IMR-90 (cell line): ENCODE measurements at places on chromosomes 1 and 21.

GRCh38 chr1:45753248-45754037 is 3.0 kb upstream of the IPP start:
- DNase-seq: no peak

DNA sequence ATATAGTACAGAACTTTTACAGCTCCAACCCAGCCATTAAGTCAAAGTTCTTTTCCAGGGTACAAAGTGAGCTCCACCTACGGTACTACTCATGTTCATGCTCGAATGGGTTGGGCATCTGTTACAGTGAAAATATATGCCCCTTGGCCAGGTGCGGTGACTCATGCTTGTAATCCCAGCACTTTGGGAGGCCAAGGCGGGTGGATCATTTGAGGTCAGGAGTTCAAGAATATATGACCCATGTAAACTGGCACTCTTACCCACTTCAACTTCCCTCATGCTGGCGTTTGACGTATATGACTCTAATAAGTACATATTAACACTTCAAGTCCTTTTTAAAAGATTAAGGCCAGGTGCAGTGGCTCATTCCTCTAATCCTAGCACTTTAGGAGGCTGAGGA is 71.3 kb upstream of the PKN2 start:
- DNase-seq: no peak

DNA sequence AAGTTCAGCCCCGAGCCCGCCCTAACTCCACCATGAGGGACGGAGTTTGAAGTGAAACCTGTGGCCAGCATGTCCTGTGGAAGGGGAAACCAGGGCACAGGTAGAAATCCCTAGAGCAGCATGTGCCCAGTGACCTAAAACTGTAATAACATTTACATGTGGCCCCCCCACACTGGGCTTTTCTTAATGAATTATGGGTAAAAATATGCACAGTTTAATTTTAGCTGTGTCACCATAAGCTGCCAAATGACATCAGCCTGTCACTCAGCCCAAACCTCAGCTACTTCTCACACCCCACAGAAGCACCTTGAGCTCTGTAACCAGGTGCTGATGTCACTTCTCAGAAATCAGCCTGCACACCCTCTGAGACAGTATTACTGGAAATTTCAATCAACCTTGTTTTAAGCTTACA is 50.0 kb upstream of the SLC19A1 start:
- no peak for DNase-seq

DNA sequence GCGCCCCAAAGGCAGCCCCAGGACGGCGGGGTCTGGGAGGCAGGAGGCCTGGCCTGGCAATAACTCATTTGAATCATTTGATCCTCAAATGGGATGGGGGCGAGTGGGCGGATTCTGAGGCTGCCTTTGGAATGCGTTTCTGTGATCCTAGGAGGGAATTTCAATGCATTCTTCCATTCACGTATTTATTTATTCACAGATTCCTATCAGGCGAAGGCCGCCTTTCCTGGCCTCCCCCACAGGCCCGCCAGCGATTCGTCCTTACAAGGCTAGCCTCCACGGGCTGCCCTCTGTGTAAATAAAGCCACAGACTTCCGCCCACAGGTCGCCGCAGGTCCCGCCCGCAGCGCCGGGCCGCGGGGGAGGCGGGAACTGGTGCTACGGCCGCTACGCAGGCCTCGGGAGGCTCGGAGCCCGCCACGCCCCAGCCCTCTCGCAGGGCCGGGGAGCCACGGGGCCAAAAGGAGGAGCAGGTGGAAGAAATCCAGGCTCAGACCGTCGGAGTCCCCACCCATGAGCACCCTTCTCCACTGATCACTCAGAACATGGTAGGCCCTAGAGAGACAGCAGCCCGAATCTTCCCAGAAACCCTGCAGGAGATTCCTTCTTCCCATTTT is 31.3 kb upstream of the JUN start:
- peak; percentile 97 for DNase-seq

DNA sequence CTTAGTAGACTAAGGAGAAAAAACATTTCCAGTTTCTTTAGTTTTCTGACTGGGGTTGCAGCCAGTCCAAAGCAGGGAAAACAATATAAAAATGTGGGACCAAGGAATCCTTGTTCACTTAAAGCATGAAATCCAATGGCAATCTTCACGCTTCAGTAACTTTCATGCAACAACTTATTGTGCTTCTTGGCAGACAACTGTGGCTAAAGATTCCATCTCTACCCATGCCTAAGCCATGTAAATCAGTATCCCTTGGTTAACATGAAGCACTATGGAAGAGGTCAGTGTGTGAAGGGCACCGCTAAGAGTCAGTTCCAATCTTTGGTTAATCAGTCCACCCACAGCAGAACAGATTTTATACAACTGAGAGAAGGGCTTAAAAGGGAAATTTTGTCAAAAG is 201.8 kb upstream of the GREM2 start:
- DNase-seq: no peak

GRCh38 chr1:200951016-200951415 is 56.3 kb downstream of the INAVA start:
- peak; percentile 7 for DNase-seq

- peak; percentile 13 for DNase-seq
Measured at GRCh38 chr1:14113841-14114567, 414.0 kb downstream of the PRDM2 start.

GRCh38 chr21:10273196-10273595 is 248.2 kb upstream of the TPTE start:
- no peak for DNase-seq

DNA sequence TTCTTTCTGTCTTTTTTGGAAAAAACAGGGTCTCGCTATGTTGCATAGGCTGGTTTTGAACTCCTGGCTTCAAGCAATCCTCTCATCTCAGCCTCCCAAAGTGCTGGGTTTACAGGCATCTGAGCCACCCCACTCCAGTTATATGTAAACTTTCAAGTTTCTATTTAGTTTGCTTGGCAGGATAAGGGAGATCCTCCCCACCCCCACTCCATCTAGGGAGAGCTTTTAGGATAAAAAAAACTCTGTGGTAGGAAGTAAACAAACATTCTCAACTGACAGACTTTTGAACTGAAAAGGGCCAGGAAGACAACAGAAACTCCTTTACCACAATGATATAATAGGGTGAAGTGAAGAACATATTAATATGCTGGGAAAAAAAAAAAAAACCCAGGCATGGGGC is 41.0 kb upstream of the ZNF326 start:
- DNase-seq: no peak

GRCh38 chr1:147377263-147378246 is 135.1 kb downstream of the CHD1L start:
- DNase-seq: no peak

DNA sequence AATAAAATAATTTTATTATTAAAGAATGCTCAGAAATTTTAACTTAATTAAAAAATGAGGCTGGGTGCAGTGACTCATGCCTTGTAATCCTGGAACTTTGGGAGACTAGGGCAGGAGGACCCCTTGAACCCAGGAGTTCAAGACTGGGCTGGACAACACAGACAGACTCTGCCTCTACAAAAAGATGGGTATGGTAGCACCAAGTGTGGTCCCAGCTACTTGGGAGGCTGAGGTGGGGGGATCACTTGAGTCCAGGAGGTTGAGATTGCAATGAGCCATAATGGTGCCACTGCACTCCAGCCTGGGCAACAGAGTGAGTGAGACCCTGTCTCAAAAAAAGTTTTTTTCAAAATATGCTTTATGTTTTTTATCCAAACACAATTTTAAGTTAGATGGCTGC is 25.3 kb downstream of the TMED5 start:
- DNase-seq: no peak

DNA sequence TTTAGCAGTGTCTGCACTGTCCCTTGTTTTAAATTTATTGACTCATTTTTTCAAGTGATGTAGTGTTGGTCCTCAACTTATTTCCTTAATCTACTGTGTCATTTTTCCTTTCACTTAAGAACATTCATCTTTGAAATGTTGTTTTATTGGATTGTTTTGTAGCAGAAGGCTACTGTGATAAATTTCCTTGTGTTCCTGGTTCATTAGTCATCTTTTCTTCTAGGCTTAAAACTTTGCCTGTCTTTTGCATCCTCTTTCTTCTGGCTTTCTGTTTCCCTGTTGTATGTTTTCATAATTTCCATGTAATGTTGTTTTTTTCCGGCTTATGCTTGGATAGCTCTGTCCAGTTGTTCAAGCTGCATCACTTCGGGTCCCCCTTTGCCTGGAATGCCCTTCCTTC is 61.9 kb downstream of the UBE2T start:
- peak; percentile 14 for DNase-seq

GRCh38 chr21:44013380-44014088 is 1.4 kb downstream of the TRAPPC10 start:
- peak; percentile 4 for DNase-seq

- peak; percentile 35 for DNase-seq
Measured at GRCh38 chr1:211648980-211649934, 26.2 kb downstream of the NEK2 start.

- no peak for DNase-seq
Measured at GRCh38 chr1:36585569-36586548, 103.1 kb upstream of the CSF3R start.

GRCh38 chr1:199247891-199248290 is 609.1 kb downstream of the PTPRC start:
- no peak for DNase-seq

DNA sequence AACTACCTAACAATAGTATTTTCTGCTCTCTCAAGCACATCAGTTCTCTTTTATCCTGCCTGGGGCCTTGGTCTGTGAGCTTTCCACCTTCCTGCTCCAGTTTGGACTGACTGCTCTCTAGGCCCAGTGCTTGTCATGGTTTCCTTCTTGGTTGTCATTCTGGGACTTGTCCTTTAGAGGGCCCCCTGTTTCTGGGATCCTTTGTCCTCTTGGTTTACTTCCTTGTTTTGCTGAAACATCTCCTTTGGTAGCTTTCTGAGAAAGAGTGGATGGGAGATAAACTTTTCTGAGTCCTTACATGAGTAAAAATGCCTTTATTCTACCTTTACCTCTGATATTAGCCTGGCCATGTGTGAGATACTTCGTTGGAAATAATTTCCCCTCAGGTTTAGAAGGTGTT is 4.7 kb downstream of the SLC1A7 start:
- DNase-seq: no peak

- DNase-seq: no peak
Measured at GRCh38 chr1:156995412-156995811, 50.1 kb downstream of the ARHGEF11 start.

DNA sequence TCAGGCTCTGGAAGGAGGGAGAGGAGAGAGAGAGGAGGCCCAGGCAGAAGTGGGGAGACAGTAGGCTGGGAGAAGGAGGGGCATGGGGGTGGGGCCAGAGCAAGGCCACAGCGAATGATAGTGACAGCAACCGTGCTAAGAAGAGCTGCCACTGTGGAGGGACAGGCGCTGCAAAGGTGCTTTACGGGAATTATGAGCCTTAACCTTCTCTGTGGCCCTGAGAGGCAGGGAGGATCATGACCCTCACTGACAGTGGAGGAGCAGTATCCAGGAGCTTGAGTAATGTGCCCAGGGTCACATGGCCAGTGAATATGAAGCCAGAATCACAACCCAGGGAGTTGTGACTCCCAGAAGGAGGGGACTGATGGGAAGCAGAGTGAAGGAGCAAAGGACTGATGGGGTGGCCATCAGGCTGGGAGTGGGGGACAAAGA is 53.4 kb upstream of the RPL11 start:
- DNase-seq: no peak

DNA sequence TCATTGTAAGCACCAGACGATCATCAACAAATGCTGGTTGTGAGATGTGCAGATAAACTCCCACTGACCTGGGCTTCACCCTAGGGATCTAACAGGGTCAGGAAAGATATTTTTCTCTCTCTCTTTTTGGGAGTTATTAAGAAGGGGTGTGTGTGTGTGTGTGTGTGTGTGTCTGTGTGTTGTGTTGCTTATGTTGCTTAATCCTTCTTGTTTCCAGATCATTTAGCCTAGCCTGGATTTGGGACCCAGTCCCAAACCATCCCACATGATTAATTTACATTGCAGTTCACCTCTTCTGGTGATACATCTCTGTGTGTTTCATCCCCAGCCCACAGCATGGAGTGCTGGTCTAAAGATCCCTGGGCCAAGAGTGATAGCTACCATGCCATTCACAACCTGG is 122.8 kb upstream of the IPO9 start:
- no peak for DNase-seq

GRCh38 chr1:221439008-221439746 is 302.7 kb downstream of the DUSP10 start:
- peak; percentile 96 for DNase-seq

DNA sequence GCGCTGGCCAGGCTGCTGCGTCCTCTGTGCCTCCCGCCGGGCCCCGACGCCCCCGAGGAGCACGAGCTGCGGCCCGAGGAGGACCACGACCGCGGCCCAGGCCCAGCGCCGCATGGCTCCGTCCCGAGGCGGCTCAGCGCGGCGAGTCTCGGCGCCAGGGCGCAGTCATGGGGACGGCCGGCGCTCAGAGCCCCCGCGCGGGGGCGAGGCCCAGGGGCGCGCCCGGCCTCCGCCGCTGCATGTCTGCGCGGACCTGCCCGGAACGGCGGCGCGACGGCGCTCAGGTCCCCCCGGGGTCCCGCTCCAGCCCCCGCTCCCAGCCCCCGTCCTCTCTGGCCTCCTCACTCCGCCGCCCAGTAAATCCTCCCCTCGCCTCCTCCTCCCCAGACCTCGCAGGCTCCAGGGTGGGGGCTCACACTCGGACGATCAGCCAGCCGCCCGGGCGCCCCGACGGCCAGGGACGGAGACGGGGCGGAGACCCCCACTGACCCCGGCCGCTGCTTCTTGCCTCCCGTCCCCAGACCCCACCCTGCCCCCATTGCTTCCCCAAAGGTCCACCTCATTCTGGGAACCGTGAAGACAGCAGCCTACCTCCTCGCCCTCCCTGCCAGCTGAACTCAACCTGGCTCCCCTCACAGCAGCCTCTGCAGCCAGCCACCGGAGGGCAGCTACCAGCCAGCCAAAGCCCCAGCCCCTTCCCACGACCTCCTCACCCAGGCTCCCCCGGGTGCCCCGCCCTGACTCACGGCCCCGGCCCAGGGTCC is at the start of gene C1QTNF12:
Gene C1QTNF12 (minus strand): TSS at position 146 of the 764 bp plus-strand sequence. CDS start 32 bp downstream, at position 114.
- DNase-seq: no peak

DNA sequence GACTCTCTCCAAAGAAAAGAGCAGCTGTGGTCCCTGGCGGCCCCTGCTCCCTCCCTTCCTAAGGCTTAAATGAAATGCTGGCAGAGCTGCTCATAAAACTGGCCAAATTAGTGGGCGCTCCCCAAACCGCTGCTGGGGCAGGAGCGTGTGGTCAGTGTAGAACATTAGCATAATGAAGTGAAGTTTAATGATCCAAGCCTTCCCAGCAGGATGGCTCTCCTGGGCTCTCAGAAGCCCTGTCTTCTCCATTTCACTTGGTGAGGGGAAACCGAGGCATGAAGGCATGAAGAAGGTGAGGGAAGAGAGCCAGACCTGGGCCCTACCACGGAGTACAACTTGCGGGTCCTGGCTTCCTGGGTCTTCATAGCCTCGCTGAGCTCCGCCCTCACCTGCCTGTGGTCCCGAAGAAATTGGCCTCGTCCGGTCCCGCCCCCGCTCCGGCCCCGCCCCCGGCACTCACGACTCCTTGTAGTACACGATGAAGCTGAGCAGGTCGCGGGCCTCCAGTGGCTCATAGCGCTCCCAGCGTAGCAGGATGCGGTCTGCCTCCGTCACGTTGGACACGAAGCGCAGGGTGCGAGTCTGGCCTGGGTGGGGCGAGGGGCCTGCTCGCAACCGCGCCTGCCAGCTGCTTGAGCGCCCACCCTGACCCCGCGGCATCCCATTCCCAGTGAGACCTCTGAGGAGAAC is 10.3 kb downstream of the INSRR start:
- DNase-seq: no peak

GRCh38 chr21:38777531-38777930 is 28.2 kb upstream of the ETS2 start:
- no peak for DNase-seq

GRCh38 chr21:14923468-14923867 is 141.3 kb downstream of the NRIP1 start:
- DNase-seq: peak; percentile 63

GRCh38 chr1:208924928-208925327 is 658.6 kb upstream of the CAMK1G start:
- DNase-seq: no peak

GRCh38 chr21:34177919-34178567 is 104.7 kb downstream of the MRPS6 start:
- DNase-seq: no peak
